ENCODE measurements at places on chromosomes 1 and 21.

DNA sequence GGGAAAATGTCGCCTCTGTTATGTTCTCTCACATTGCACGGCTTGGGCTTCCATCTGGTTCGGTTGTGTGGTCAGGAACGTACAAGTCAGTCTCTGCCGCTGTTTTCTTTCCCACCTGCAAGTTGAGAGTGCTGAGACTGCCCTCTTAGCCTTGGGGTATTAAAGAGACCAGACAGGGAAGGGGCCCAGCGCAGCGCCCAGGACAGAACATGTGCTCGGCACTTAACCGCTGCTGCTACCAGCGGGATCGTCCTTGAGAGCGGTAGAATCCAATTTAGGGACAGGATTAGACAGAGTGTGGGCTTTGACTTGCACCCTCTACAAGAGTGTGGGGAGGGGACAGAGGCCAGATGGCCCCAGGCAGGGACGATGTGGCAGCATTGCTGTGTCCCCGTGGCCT lies 17.7 kb upstream of the AGPAT3 start:
- DNase-seq, result no peak

- no peak for DNase-seq
Measured at GRCh38 chr1:54826226-54826816, 25.2 kb upstream of the TTC22 start.

- DNase-seq, result peak; percentile 95
Measured at GRCh38 chr1:6489799-6490180, 1.7 kb downstream of the PLEKHG5 start.

DNA sequence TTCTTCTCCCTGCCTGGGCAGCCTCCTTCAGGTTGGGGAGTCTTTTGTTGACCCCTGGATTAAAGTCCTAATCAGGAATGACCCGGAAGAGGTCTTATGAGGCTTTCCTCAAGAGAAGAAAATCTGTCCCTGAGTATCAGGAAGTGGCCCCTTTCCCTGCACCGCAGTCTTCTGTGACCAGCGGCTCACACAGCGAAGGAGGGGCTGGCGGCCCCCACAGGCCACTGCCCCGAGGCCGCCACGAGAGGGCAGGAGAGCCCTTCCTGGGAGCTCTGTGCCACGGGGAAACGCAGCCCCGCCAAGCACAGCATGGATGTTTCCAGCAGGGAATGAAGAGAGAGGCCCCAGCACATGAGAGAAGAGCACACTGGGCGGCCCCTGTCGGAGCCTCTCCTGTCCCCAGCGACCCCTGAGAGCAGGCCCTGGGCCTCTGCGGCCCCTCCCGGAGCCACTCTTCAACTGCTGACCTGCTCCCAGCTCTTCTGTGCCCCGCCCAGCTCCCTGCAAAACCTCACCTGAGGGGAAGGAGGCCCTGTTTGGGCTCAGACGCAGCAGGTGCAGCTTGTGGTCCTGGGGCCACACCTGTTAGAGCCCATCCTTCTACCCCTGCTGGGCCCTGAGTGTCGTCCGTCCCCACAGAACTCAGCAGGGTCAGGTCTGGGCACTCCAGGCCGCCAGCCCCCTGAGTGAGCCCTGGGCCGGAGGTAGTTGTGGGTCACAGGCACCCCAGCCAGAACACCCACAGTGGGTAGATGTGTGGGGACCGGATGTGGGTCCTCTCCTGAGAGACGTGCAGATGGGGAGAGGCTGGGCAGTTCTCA lies 4.9 kb upstream of the POFUT2 start:
- DNase-seq, result peak; percentile 87

DNA sequence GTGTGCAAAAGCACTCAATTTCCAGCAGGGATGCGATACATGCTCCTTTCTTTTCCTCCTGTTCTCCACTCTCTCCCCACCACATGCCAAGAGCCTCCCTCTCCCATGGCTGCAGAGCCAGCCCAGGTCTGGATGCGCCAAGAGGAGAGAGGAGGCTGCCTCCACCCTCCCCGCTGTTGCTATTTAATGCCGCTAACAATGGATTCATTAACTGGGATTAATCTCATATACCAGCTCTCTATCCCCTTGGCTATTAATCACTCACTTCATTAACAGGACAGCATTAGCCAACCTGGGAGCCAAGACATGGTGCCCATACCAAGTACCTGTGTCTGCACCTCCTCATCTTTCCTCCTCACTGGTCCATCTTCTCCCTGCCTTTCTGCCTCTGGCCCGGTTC lies 49.1 kb upstream of the SCMH1 start:
- DNase-seq, result no peak

GRCh38 chr1:176880955-176881595 lies 283.4 kb downstream of the ASTN1 start:
- peak; percentile 57 for DNase-seq

DNA sequence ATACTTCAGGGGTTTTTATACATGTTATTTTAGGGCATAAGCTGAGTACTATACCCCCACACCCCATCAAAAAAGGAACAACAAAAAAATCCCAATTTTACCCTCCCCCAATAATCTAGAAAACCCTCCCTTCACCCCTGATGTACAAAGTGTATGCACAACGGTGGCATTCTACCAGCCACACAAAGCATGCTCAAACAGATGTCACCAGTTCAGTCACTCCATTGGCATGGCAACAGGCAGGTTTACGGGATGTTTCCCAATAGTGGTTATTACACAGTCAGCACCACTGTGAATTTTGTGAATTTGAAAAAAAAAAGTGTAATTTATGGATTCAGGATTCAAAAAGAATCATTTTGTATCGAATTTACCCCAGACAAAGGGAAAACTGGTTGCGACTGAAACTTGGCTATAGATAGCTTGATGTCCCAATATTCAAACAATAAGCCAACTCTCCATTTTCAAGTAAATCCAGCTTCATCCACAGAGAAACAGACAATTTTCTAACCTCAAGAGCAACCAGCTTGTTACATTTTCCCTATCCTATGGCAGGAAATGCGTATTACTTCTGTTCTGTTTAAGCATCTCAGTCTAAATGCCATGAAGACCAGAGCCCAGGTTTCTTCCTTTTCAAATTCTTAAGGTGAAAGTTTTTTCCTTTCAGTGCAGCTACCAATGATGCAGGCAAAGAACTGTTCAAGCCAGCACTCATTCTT lies 34.0 kb upstream of the SLC45A3 start:
- no peak for DNase-seq

DNA sequence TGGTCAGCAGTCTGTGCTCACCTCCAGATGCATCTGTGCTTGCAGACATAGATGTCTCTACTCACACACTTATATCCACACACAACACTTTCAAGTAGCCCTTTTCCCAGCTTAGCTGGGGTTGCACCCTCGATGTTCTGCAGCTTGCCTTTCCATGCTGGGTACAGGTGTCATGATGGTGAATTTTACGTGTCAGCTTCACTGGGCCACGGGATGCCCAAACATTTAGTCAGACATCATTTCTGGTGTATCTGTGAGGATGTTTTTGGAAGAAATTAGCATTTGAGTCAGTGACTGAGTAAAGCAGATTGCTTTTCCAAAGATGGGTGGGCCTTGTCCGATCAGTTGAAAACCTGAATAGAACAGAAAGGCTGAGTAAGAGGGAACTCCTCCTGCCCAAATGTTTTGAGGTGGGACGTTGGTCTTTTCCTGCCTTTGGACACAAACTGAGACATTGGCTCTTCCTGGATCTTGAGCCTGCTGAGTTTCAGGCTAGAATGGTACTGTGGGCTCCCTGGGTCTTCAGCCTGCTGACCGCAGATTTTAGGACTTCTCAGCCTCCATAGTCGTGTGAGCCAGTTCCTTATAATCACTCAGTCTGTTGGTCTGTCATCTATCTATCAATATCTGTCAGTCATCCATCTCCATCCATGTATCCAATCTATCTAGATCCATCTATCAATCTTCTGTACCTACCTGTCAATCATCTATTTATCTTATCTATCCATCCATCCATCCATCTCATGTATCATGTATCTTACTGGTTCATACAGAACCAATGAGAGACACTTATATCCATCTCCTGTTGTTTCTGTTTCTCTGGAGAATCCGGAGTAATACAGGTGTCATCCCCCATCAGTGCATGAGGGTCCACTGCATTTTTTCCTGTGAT lies 12.7 kb upstream of the OBSCN start:
- DNase-seq, result no peak

GRCh38 chr1:222275729-222276465 lies 272.0 kb downstream of the HHIPL2 start:
- DNase-seq, result no peak
